ENCODE measurements at places on chromosomes 12 and 14.
A peak's percentile ranks its signal among the peaks of the same experiment; 100 is the strongest.

- DNase-seq: peak; percentile 71
These were observed 106.1 kb downstream of the PDE3A start for GRCh38 chr12:20474443-20474842.

GRCh38 chr12:100926669-100927248 lies 132.2 kb downstream of the ANO4 start:
- DNase-seq: peak; percentile 20

DNA sequence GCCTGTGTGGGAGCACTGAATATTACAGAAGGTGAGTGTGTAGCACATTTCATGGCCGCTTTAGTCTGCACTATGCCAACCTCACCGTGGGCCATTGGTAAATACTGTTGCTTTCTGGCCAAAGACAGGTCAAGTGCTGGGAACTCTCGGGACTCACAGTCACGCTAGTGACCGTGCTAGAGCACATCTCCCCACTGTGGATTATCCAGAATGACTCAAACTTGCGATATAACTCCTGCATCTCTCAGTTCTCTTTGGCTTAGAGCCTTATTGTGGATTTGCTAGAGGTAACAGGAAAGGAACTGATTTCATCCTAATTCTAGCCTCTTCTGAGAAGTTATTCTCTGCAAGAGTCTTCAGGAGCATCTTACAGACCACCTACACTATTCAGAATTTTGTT lies 86.5 kb downstream of the DAD1 start:
- no peak for DNase-seq

DNA sequence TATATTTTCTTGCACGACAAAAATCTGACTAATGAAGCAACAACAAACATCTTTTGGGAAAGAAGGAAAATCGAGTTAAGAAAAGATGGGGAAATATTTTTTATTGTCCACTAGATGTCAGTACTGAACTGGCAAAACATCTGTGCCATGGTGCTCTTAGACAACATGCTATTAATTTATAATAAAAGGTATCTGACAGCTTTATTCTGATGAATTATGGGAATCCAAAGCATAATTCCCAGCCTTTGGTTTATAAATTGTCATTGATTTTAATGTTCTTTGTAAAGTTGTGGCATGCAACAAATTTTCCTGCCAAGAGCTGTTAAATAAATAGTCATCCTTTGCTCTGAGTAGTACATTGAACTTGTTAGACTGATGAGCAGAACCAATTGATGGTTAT lies 231.2 kb downstream of the ETNK1 start:
- DNase-seq: peak; percentile 68

DNA sequence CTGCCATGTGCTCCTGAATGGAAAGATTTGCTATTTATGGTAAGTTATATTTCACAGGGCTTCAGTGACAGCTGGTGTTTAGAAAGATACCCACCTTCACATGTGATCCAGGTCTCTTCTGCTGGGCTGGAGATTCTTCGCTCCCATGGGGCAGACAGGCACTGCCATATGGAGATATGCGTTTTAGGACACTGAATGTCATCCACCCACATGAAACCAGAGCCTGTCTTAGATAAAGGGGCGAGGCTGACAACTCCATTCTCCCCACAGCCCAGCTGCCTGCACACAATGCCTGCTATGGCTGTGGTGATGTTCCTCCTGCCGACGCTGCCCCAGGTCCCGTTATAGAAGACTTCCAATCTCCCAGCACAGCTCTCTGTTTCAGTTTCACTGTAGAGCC lies 69.4 kb downstream of the ACSM4 start:
- no peak for DNase-seq

DNA sequence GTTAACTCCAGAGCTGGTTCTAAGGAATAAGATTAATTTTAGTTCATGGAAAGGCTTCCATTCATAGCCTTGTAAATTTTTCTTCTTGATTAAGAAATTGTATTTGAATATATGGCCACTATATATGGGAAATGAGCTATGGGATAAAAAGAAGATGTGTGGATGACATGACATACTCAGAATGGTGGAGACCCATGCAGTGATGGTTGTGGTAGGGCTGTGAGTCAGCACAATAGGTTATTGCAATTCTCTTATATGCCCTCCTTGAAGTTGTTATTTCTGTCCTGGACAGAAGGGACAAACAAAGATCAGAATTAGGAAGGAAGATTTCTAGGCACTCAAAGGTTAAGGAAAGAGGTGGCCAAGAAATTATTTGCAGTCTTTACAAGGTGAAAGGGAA lies 21.5 kb downstream of the RASSF9 start:
- DNase-seq: no peak

DNA sequence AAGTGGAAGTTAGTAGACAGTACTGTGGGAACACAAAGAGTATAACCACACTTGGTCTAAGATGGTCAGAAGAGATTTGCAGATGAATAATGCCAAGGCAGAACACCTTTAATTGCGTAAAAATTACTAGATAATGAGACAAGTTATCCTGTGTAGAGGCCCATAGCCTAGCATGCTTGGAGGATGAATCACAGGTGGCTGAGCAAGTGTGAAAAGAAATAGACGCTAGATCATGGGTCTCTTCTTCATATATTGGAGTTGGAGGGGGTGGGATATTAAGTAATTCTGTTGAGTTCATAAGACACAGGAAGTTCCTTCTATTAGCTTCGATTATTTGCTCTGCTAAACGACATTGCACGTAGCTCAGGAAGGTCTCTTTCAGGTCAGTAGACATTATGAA lies 454.3 kb upstream of the LMO3 start:
- DNase-seq: no peak

- DNase-seq: peak; percentile 82
These were observed 96.1 kb downstream of the PPHLN1 start for GRCh38 chr12:42421844-42422779.

DNA sequence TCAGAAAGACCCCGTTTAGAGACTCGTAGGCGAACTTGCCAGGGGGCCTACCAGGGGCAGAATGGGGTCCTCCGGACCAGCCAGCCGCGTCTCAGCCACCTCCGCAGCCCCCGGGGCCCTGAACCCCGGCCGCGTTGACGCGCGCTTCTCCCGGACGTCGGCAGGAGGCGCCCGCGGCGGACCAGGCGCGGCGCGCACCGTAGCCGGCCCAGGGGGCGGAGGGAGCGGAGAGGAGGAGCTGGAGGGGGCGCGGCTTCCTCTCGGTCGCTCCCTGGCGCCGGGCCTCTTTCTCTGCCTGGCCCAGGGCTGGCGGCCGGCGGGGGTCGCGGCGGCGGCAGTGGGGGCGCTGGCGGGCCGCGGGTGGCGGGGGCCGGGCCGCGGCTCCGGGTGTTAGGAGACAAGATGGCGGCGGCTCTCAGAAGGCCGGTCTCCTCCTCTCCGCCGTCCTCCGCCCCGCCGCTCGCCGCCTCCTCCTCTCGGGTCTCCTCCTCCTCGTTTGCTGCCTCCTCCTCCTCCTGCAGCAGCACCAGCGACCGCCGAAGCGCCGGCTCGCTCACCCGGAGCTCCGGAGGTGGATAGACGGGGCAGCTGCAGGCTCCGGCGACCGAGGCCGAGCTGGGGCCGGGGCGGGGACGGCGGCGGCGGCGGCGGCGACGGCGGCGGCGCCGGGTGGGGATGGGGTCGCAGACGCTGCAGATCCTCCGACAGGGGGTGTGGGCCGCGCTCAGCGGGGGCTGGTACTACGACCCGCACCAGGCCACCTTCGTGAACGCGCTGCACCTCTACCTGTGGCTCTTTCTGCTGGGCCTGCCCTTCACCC lies at the start of gene PCNX1:
TSS of gene PCNX1 (plus strand) at position 284 of the 820 bp plus-strand sequence. CDS start at position 676, 392 bp downstream.
- peak; percentile 93 for DNase-seq

DNA sequence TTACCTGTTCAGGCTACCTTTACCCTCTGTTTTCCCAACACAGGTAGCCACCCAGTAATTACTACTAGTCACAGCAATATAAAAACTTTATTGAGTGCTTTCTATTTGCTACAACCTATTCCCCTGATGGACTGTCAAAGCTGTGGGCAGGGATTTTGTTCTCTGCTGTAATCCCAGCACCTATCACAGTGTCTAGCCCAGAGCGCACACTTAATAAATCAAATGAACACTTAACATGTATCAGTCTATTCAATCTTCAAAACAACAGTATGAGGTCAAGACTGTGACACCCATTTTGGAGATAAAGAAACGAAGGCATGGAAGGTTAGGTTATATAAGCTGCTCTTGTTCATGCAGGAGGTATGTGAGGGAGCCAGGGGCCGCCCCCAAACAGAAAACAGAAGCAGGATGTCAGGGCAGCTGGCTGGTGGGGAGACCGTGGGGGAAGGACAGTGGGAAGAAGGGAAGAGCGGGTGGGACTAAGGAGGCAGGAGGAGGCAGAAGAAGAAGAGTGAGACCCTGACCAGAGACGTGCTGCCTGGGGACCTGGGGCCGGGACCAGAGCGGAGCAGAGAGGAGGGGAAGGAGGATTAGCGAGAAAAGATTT lies 1.7 kb downstream of the TNFRSF1A start:
- DNase-seq: peak; percentile 67

- no peak for DNase-seq
These were observed 281.7 kb upstream of the RTL1 start for GRCh38 chr14:101185073-101185835.

DNA sequence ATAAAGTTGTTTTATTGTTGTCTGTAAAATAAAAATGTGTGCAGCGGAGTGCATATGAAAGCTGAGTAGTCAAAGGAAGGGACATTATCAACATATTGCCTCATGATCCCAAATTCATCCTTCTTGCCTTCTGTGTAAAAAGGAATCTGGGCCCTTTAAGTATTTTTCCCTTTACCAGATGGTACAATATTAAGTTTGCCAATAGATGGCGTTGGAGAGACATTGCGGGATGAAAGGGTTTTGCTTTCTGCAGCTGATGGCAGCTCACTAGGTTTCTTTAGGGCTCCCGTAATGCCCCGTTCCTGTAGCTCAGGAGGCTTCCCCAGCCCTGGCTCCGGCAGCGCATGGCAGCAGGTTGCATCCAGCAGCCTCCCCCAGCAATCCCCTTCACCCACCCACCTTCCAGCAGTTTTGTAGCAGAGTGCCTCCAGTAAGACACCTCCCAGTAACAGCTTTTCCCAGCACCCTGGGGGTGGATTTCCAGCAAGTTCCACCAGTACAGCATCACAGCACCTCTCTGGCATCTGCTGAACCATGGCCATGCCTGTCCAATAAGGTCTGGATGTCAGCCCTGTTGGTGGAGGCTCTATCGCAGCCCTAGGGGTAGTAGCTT lies 354.4 kb downstream of the MED13L start:
- peak; percentile 12 for DNase-seq

DNA sequence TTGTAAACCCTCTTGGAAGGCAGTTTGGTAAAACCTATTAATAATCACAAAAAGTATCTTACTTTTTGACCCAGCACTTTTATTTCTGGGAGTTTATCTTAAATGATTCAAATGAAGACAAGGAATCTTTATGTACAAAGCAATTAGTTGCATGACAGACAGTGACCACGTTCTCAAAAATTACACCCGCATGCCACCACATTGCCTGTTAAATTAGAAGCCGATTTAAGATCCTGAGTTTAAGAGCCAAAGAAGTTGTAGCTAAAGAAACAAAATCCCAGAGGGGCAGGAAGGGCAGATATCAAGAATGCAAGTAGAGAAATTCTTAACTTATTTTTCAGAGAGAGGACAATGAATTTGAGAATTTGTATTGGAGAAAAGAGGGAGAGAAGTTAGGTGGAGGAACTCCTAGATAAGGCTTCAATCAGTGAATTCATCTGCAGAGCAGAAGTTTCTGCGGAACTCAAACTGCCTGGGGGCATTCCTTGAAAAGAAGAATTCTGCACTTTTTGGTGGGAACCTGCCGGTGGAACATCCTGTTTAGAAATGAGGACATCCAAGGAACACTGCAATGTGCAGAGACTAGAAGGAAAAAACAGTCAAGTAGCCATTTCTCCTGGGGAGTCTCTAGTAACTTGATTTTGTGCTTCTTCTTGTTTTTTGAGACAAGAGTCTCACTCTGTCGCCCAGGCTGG lies 1.1 kb upstream of the RIOX1 start:
- DNase-seq: no peak

DNA sequence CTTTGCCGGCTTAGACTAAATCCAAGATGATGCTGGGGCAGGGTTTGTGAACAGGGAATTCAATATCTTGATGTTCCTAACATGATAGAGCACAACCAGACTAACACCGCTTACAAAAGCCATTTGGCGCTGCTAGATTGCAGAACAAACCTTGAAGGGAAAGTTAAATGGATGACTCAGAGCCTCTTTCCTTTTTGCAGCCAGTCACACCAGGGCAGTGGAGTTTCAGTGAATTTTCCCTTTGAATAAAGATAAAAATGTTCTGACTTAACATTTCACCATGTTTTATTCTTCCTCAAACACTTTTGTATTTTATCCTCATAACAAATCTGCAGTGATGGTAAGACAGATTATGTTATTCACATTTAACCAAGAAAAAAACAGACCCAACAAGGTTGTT lies 47.3 kb downstream of the PDE6H start:
- DNase-seq: no peak

GRCh38 chr14:27387463-27387862 lies 789.6 kb upstream of the NOVA1 start:
- DNase-seq: no peak

DNA sequence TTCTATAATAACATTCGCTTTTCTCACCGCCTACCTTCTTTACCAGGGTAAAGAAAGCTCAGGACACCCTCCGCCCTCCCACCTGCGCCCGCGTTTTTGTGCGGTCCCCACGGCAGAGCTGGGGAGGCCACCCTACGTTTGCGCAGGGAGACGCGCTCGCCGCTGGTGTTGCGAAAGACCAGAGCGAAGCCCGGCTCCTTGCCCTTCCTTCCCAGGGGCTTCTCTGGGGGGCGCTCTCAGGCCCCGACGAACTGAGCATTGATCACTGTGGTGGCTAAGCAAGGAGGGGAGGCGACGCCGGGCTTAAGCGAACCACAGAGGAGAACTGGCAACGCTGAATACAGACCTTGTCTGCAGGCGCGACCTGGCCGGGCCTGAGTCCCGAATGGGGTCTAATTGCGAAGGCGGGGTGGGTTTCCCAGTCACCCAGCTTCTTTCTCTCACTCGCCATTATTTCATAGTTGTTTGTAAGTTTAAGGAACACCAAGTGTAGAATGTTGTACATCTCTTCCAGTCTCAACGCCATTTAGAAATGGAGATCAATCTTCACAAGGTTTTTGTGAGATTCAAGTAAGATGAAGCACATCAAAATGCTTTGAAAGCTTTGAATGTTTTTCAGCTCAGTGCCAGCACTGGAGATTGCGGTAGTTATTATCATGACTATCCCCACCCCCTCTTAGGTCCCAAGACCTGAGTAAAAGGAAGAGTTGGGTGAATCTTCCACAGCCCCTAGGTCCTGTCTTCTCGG lies 1.7 kb upstream of the NKX2-1 start:
- DNase-seq: no peak

All from cardiac fibroblast (primary cell).